ENCODE measurements at places on chromosomes 13 and 19. TPM values are rescaled to one million over a fixed set of nuclear protein-coding genes. Genes with fewer than 3 reads are reported as not detected.

Gene DACH1
- 3.3 TPM for total RNA-seq

GRCh38 chr13:30061217-30061616 is 210.8 kb upstream of the UBL3 start:
- no peak overlapping the region for H3K27ac ChIP-seq
- H3K4me3 ChIP-seq: no peak overlapping the region
- DNase-seq: no peak
- no peaks in the 10 kb centered on the region for H3K36me3 ChIP-seq

DNA sequence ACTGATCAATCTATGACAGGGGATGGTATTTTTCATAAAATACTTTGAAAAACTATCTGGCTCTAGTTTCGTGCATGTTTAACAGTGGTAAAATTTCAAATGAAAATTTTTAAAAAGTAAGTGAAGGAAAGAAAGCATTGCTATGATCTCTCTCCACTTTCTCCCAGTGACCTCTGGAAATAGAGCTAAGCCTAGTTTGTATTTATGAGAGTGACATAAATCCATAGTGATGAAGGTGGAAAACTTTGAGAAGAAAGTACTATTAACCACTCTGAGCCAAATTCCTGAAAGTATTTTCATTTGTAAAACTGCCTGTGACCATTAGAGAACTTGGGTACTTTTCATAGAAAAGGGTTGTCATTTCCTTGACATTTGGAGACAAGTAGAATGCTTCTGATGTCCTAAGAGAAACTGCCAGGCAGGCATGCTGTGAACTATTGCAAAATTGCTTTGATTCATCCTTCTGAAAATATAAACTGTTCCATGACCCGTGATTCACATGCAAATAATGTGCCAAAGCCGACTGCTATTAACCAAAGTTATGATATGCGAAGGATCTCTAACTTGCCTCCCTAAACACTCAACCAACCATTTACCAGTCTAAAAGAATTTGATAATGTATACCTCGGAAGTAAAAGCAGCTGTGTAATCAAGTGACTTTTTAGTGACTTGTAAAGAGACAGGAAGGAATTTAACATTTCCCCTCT is 133.2 kb downstream of the VWA8 start:
- H3K4me1 ChIP-seq: no peaks in the 10 kb centered on the region
- H3K27me3 ChIP-seq: no peaks in the 10 kb centered on the region
- no peak overlapping the region for H3K4me3 ChIP-seq
- H3K27ac ChIP-seq: no peak overlapping the region
- peak; percentile 19 for DNase-seq

DNA sequence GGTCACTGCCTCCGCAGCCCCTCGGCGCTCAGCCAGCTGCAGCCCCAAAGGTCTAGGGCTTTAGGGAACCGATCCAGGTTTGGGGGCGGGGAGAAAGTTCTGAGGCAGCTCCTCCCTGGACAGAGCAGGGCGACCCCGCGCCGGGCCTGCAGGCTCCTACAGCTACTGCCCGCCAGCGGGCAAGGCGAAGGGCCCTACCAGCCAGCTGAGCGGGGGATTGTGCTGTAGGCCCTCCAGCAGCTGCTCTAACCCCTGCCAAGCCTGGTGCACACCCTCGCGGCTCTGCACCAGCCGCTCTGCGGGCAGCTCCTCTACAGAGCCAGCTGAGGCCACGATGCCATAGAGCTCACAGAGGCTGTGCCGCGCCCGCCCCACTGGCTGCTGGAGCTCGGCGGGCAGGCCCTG is 14.0 kb downstream of the PLIN4 start:
- no peak for DNase-seq
- H3K4me3 ChIP-seq: no peak overlapping the region
- H3K27me3 ChIP-seq: no peaks in the 10 kb centered on the region
- H3K27ac ChIP-seq: no peak overlapping the region
- H3K4me1 ChIP-seq: no peaks in the 10 kb centered on the region
- H3K36me3 ChIP-seq: peaks cover 2% of the 10 kb centered on the region

GRCh38 chr19:21584537-21584936 is 79.1 kb downstream of the ZNF429 start:
- DNase-seq: no peak
- H3K36me3 ChIP-seq: no peaks in the 10 kb centered on the region
- H3K4me1 ChIP-seq: peaks cover 60% of the 10 kb centered on the region
- H3K27ac ChIP-seq: peak overlapping the region; percentile 96
- H3K27me3 ChIP-seq: no peaks in the 10 kb centered on the region

DNA sequence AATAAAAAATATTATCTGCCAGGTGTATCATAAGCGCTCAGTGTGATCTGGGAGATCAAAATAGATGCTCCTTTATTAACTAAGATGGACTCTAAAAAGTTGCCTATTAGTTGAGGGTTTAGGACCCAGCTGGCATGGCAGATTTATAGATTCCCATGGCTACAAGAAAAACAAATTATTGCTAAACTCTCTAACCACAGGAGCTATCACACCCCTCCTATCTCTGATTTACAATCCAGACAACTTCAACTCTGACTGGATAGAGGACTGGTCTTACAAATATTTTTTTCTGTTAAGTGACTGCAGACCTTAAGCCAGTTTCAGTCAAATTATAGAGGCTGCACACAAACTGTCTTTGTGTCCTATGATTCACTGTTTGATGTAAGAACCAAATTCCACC is 45.4 kb upstream of the MYCBP2 start:
- no peak overlapping the region for H3K27ac ChIP-seq
- no peak for DNase-seq
- no peaks in the 10 kb centered on the region for H3K4me1 ChIP-seq
- H3K36me3 ChIP-seq: no peaks in the 10 kb centered on the region
- H3K27me3 ChIP-seq: no peaks in the 10 kb centered on the region
